ENCODE measurements at places on chromosomes 3 and 15. TPM values are rescaled to one million over a fixed set of nuclear protein-coding genes. Genes with fewer than 3 reads are reported as not detected.

GOLGA8M gene
- not detected for total RNA-seq

PLCH1 gene
- total RNA-seq: not detected

SPTBN5 gene
- 0.32 TPM for total RNA-seq

PRR20G gene
- total RNA-seq: not detected

TFDP2 gene
- total RNA-seq: 24.5 TPM

RTP3 gene
- total RNA-seq: not detected

CCR8 gene
- total RNA-seq: not detected

MCTP2 gene
- 0.82 TPM for total RNA-seq

SLC12A1 gene
- not detected for total RNA-seq

CHRNB4 gene
- not detected for total RNA-seq

HIGD2B gene
- total RNA-seq: not detected

CD96 gene
- not detected for total RNA-seq

ARPP19 gene
- 112 TPM for total RNA-seq

CCDC39 gene
- not detected for total RNA-seq

RETNLB gene
- total RNA-seq: not detected

PDZRN3 gene
- 18.3 TPM for total RNA-seq

SUCNR1 gene
- not detected for total RNA-seq

SKOR1 gene
- total RNA-seq: 0.05 TPM

CLSTN2 gene
- not detected for total RNA-seq

SPINK8 gene
- not detected for total RNA-seq

MCF2L2 gene
- not detected for total RNA-seq

IGDCC3 gene
- not detected for total RNA-seq

TRPM1 gene
- total RNA-seq: not detected

SLC9C1 gene
- not detected for total RNA-seq

GOLGA6A gene
- not detected for total RNA-seq

ITIH4 gene
- 0.80 TPM for total RNA-seq

ADCY5 gene
- total RNA-seq: 0.05 TPM

ZNF654 gene
- 14.5 TPM for total RNA-seq

RBPMS2 gene
- 0.13 TPM for total RNA-seq

BNC1 gene
- 15.0 TPM for total RNA-seq

LARP6 gene
- total RNA-seq: 113 TPM

PCBP4 gene
- total RNA-seq: 125 TPM

FBXL22 gene
- total RNA-seq: 0.56 TPM

WDR53 gene
- 10.2 TPM for total RNA-seq

PAQR5 gene
- 0.93 TPM for total RNA-seq

ONECUT1 gene
- total RNA-seq: not detected

HYKK gene
- total RNA-seq: 3.7 TPM

CCNB2 gene
- total RNA-seq: 61.5 TPM

PLD1 gene
- total RNA-seq: 5.0 TPM

Measured in HFFc6 (cell line).